Stimulated activated CD4-positive, alpha-beta T cell treated with anti-CD3 and anti-CD28 coated beads, Interleukin-15, amount 100 ng/mL, for 1 hour (primary cell): ENCODE measurements at places on chromosomes 3 and 15.

- no peak for DNase-seq
Observed at GRCh38 chr3:84510007-84510406, 448.8 kb upstream of the CADM2 start.

- no peak for DNase-seq
Observed at GRCh38 chr3:43425829-43426228, 139.5 kb downstream of the SNRK start.

DNA sequence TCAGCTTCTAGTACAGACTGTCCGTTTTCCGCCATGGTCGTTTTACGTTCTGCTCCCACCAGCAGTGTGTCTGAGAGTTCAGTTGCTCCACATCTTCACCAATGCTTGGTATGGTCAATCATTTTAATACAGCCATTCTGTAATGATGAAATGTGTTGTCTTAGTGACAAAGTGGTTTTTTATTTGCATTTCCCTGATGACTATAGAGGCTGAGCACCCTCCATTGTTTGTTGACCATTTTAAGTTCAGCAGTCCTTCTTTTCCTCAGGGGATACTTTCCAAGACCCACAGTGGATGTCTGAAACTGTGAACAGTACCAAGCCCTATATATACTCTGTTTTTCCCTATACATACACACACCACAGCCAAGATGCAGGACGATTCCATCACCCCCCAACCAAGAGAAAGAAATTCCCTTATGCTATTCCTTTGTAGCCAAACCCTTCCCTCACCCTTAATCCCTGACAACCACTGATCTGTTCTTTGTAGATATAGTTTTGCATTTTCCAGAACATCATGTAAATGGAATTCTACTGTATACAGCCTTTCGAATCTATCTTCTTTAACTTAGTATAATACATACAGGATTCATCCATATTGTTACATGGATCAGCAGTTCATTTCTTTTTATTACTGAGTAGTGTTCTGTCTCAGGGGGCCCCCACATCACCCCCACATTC is 55.9 kb downstream of the C3orf20 start:
- no peak for DNase-seq

DNA sequence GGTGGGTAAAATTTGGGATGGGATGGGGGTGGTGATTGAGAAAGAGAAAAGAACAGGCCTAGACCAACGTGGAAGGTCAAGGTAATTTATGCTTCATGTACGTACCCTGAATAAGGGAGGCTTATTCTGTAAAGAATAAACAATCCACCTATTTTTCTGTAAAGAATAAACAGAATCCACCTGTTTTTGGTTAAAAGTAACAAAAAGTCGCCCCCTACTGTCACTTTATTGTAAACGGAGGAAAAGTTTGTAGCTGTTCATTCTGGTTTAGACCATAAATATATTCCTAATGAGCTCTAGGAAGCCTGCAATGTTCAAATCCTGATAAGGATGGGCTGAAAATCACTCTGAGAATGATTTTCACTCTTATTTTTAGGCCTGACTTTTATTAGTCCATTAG is 23.5 kb upstream of the SQOR start:
- no peak for DNase-seq

- DNase-seq, result no peak
Observed at GRCh38 chr15:56281145-56281544, 37.5 kb upstream of the RFX7 start.

DNA sequence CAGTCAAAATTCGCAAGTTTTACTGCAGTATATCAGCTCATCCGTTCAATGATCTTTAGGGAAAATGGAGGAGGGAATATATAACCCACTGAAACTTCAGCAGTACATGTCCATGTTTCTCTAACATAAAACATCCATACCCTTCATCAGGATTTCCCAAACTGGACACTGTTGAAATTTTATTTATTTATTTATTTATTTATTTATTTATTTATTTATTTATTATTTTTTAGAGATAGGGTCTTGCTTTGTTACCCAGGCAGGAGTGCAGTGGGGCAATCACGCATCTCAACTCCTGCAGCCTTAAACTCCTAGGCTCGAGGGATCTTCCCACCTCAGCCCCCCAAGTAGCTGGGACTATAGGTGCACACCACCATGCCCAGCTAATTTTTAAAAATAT is 14.8 kb upstream of the HLTF start:
- no peak for DNase-seq

- DNase-seq, result no peak
Observed at GRCh38 chr3:43217633-43218032, 68.7 kb upstream of the SNRK start.

DNA sequence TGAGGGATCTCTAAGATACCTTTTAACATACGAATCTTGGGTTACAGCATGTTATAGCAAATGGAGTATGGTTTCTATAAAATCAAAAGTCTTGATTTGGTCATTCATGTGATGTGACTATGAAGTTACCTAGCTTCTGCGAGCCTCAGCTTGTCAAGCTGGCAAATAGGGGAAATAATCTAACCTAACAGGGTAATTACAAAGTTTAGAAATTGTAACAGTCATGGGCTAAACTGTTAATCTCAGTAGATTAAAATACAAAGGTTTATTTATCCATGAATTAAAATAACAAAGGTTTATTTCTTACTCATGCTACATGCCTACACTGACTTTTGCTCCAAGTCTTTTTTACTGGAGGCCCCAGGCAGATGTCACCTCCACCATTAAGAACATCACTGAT is 359.1 kb downstream of the CLSTN2 start:
- no peak for DNase-seq

DNA sequence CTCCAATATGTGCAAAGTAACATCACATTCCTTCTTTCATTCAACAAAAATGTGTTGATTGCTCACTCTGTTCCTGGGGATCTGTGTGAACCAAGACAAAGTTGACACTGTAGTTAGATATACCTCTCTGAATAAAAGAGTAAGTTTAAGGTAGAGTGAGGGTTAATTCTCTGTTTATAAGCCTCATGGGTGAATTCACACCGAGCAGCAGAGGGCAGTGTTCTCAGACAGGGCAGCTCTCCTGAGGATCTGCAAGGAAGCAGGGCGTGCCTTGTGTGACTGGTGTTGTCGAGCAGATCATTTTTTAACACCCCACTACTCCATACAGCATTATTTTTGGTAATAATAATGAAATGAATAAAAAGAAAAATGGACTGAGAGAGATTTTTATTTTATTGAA is 34.4 kb downstream of the PAQR9 start:
- DNase-seq, result no peak

DNA sequence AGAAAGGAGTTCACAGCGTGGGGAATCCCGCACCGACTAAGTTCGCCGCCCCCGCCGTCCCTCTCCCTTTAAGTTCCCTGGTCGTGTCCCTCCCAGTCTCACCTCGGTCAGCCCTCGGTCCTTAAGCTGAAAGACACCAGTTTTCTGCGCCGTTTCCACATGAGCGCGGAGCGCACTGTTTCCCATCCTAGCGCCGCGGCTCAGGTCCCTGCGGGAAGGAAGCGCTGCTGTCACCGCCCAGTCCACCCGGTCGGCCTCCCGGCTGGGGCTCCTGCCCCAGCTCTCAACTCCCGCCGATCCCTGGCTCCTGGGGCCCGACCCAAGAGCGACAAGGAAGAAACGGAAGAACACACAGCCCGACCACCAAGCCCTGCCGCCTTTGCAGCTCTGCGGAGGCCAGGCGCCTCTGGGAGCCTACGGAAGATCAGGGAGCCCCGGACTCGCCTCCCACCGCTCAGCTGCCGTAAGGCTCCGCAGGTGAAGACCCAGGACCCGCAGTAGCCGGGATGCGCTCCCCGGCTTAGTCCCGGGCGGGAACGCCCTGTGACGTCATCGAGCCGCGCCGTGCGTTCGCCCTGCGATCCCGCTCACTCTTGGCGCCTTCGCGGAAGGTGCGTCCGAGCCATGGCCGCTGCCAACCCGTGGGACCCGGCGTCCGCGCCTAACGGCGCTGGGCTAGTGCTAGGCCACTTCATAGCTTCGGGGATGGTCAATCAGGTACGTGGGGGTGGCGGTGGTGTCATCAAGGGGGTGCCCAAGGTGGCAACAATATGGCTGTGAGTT is at the start of the genes HAUS2 and LRRC57:
TSS of gene HAUS2 (plus strand) at position 590 of the 783 bp plus-strand sequence. CDS start at position 625, 35 bp downstream.
TSS of gene LRRC57 (minus strand) at position 545 of the 783 bp plus-strand sequence. CDS start at position 186, 359 bp downstream.
- DNase-seq, result peak; percentile 73

GRCh38 chr15:62957130-62957529 is 85.4 kb upstream of the TPM1 start:
- DNase-seq, result no peak

- no peak for DNase-seq
Observed at GRCh38 chr3:45387636-45388348, 584 bp upstream of the LARS2 start.

DNA sequence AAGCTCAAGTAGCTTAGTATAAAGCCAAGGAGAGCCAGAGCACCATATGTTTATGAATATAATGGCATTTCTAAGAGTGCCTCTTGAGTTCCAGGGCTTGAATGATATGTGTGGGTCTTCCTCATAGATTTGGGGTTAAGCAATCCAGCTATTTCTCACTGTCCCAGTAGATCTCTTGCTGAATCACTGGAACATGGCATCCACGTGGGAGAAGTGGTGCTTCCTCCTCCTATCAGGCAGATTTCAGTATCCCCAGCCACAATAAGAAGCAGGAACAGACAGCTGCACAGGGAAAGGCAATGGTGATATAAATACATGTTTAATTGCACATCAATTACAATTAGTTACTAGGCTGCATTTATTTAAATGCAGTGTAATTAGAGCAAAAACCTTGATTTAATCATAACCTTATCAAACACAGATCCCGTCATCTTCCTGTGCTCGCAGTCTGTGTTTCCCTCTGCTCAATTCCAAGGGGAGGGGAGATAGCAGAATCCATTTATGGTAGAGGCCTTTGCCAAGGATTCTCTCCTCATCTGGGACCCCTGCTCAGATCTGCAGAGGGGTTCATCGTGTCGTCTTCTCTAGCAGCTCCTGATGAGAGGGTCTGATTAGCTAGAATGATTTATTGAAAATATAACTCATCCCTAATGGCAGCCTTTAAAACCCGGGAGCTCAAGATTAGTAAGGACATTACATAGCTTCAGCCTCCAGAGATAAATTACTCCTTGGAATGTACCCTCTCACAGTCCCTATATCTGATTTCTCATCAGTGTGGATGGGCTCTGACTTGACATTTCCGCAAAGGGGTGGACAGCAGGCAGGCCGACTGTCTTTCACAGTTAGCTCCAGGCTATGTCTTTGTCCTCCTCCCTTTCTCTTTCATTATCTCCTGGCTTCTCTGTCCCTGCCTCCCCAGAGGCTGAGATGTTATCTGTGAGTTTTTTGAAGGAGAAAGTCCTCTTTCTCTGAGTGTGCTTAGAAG is 775.9 kb downstream of the AGBL1 start:
- no peak for DNase-seq

- DNase-seq, result no peak
Observed at GRCh38 chr3:62923066-62923465, 47.9 kb upstream of the CADPS start.

DNA sequence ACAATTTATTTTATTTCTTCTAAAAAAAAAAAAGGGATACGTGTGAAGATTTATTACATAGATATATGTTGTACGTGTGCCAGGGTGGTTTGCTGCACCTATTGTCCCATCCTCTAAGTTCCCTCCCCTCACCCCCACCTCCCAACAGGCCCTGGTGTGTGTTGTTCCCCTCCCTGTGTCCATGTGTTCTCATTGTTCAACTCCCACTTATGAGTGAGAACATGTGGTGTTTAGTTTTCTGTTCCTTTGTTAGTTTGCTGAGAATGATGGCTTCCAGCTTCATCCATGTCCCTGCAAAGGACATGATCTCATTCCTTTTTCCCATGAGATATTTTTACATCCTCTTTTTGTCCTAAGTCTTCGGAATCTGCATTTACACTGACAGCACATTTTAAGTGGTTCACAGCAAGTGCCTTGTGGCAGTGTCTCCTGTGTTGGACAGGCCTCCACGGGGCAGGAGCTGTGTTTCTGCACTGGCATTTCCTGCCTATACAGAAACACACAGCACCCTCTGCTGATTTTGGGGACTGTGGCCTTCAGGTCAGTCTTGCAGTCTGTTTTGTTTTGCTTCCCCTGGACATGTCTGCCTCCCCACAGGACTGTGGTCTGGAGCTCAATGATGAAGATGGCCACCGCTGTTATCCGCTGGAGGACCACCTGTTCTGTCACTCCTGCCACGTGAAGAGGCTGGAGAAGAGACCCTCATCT is 12.7 kb upstream of the SACM1L start:
- DNase-seq, result no peak

GRCh38 chr3:164748626-164749025 is 329.7 kb downstream of the SI start:
- no peak for DNase-seq

- DNase-seq, result no peak
Observed at GRCh38 chr3:105719791-105720190, 149.0 kb downstream of the CBLB start.

GRCh38 chr3:172709774-172710663 is 848 bp downstream of the NCEH1 start:
- DNase-seq, result no peak

GRCh38 chr3:11995120-11995519 is 9.1 kb upstream of the SYN2 start:
- no peak for DNase-seq

GRCh38 chr15:101099183-101099582 is 152.7 kb downstream of the CHSY1 start:
- DNase-seq, result no peak

DNA sequence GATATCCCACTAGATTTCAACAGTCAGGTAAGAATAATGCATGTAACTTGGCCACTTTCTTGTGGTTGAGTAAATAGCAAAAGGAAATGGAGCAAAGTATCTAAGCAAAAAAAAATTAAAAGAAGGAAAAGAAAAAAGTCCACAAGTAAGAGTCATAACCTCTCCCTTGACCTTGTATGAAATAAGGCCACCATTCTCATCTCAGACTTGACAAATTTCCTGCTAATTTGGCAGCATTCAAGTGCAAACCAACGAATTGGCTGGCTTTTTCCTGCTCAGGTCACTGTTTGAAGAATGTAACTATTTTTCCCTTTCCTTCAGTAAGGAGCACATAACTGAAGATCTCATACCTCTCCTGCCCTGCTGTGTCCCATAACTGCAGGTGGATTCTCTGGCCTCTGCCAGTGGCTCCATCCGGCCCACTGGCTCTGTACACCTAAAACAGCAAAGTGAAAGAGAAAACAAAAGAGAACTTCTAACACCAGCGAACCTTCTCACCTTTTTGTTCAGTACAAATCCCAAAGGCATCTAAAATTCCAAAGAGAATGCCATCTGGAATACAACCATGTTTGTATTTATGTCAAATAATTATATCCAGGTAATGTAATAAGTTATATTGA is 33.4 kb upstream of the RSL24D1 start:
- no peak for DNase-seq

- no peak for DNase-seq
Observed at GRCh38 chr3:56096999-56097398, 371.3 kb downstream of the ERC2 start.

DNA sequence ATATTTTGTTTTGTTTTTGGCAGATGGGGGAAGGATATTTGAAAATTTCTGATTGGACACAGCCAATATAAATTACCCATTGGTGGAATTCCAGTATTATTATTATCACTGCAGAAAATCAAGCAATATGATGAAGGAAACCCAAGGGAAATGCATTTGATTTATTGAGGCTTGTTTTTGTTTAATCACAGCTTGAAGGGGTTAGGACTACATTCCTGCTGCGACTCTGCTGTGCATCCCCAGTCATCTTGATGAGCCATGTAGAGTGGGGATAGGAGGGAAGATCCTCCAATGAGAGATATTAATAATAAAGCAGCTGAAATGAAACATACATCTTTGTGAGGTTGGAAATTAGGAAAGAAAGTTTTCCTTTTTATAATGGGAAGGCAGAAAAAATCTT is 208.6 kb downstream of the GAP43 start:
- no peak for DNase-seq
